ENCODE measurements at places on chromosomes 12 and 14.

GRCh38 chr12:4034921-4035320 is 161.7 kb upstream of the PARP11 start:
- no peak for DNase-seq

DNA sequence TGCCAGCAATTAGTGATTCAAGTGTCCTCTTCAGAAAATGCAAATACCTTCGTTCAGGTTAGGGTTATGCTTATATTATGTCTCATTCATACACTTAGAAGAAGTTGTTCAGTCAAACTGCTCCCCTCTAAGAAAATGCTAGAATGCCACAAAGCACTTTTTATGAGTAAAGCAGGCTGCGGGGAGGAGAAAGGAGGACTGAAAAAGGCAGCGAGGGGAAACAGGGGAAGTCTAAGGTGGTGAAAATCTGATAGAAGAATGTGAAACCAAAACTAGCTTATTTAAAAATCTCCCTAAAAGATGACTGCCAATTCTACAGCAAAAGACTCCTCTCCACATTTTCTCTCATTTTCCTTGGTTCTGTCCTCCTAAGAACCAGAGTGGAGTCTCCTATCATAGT is 70.1 kb downstream of the PRKD1 start:
- no peak for DNase-seq

GRCh38 chr14:55846826-55847446 is 266.9 kb downstream of the KTN1 start:
- no peak for DNase-seq

- no peak for DNase-seq
Measured at GRCh38 chr14:23439107-23439835, 3.8 kb upstream of the MYH7 start.

- DNase-seq, result peak; percentile 84
Measured at GRCh38 chr14:96796851-96797581, at the start of gene VRK1. TSS of gene VRK1 (plus strand) at chr14:96797382. CDS start at chr14:96833472, 36,090 bp downstream.

GRCh38 chr12:11805680-11806079 is 156.2 kb downstream of the ETV6 start:
- no peak for DNase-seq

DNA sequence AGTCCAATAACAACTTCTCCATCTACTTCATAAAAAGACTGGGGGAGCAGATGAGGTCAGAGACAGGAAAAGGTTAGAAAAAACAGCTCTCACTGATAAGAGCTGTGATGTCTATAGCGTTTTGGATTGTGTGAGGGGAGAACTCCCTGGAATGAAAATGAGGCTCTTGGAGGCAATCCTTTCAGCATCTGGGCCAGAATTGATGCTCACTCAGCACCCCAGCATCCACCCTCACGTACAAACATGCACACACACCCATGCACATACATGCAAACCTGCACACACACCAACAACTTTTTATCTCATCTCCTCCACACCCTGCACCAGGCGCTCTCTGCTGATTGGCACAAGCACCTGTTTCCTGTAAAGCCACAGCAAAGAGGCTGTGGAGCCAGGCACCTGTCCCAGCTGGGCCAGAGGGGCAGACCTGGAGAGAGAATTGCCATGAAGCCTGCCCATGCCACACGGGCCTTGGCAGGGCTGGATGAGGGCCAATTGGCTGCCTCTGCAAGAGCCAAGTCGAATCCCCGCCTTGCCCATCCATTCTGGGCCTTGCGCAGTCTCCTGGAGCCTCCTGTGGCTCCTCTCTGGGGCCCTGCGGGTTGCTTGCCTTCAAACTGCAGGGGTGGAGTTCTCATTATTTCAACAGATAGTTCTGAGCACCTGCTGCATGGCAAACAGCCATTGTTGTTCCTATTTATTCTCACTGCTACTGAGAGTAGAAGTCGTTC is 53.1 kb downstream of the SYNE3 start:
- no peak for DNase-seq

- no peak for DNase-seq
Measured at GRCh38 chr14:65277580-65278270, 134.8 kb upstream of the FUT8 start.

GRCh38 chr12:122382919-122383350 is 39.5 kb downstream of the CLIP1 start:
- DNase-seq, result no peak

- DNase-seq, result no peak
Measured at GRCh38 chr12:49825360-49825970, 2.7 kb downstream of the NCKAP5L start.

DNA sequence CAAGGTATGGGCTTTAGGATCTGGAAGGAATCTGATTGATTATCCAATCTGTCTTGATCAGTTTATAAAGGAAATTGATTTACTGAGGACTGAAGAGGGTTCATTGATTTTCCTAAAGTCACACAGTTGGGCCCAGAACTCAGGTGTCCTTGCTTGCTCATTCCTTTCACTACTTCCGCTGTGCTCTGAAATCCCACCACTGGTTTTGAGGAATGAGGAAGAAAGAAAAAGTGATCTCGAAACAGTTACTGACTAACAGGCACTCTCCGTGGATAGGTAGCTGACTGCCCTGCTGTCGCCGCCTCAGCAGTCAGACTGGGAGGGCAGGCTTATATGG is at the start of gene FITM1:
FITM1 (plus strand) TSS at position 280 of the 337 bp plus-strand sequence. CDS start 905 bp downstream, outside the sequence.
- DNase-seq, result no peak

GRCh38 chr14:89425931-89426330 is 8.9 kb upstream of the FOXN3 start:
- no peak for DNase-seq

GRCh38 chr14:93369713-93370266 is 22.8 kb downstream of the COX8C start:
- no peak for DNase-seq

GRCh38 chr12:32196250-32197198 is 89.9 kb downstream of the BICD1 start:
- no peak for DNase-seq

- DNase-seq, result no peak
Measured at GRCh38 chr12:94783862-94784261, 133.5 kb upstream of the TMCC3 start.

- DNase-seq, result no peak
Measured at GRCh38 chr14:102493585-102493984, 16.0 kb downstream of the ANKRD9 start.

DNA sequence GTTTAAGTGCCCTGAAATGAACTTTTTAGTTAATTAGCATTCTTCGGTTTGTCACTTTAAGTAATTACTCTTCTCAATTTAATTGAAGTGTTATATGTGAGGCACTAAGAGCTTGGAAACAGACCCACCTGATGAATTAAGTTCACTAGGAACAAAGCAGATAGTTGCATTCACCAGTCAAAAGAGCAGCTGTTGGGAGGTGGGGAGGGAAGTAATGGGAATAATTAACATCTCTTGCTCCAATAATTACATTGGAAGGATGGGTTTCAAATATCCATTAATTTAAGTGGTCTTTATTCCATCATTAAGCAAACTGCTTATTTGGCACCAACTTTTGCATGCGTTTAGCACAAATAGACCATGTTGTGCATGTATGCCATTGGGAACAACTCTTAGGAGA is 667.2 kb downstream of the GALC start:
- no peak for DNase-seq

- no peak for DNase-seq
Measured at GRCh38 chr14:81252278-81252677, 31.5 kb upstream of the GTF2A1 start.

GRCh38 chr12:109910969-109911348 is 10.9 kb downstream of the TCHP start:
- no peak for DNase-seq

GRCh38 chr14:100802766-100803165 is 23.2 kb upstream of the MEG3 start:
- no peak for DNase-seq

- DNase-seq, result no peak
Measured at GRCh38 chr14:105095236-105095805, 30.1 kb upstream of the GPR132 start.

- DNase-seq, result no peak
Measured at GRCh38 chr12:54929998-54930397, 54.6 kb downstream of the TESPA1 start.

DNA sequence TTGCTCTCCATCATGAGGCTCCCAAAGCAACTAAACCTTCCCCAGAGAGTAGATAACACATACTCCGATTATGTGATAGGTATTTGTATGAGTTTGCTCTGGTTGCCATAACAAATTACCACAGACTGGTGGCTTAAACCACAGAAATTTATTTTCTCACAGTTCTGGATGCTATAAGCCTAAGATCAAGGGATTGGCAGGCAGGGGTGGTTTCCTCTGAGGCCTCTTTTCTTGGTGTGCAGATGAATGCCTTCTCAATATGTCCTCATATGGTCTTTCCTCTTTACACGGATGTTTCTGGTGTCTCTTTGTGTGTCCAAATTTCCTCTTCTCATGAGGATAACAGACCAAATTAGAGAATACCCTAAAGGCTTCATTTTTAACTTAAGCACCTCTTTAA is 285.8 kb upstream of the GRIP1 start:
- no peak for DNase-seq

- DNase-seq, result no peak
Measured at GRCh38 chr14:80992580-80992979, 37.2 kb downstream of the TSHR start.

DNA sequence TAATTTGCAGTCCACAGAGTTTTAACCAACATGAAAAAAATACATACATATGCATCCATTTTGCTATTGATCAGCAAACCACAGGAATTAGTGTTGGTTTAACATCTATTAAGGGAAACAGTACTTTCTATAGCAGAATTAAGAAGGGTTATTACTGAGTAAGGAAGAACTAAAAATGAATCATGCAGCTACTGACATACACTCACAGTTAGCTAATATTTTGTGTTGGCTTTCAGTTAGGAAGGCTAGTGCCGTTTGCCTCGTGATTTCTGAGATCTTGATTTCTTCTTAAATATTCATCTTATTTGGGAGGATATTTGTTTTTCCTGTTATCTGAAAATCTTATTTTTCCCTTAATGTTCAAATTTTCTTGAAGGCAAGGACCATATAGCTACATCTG is 423.4 kb downstream of the NOVA1 start:
- DNase-seq, result no peak

DNA sequence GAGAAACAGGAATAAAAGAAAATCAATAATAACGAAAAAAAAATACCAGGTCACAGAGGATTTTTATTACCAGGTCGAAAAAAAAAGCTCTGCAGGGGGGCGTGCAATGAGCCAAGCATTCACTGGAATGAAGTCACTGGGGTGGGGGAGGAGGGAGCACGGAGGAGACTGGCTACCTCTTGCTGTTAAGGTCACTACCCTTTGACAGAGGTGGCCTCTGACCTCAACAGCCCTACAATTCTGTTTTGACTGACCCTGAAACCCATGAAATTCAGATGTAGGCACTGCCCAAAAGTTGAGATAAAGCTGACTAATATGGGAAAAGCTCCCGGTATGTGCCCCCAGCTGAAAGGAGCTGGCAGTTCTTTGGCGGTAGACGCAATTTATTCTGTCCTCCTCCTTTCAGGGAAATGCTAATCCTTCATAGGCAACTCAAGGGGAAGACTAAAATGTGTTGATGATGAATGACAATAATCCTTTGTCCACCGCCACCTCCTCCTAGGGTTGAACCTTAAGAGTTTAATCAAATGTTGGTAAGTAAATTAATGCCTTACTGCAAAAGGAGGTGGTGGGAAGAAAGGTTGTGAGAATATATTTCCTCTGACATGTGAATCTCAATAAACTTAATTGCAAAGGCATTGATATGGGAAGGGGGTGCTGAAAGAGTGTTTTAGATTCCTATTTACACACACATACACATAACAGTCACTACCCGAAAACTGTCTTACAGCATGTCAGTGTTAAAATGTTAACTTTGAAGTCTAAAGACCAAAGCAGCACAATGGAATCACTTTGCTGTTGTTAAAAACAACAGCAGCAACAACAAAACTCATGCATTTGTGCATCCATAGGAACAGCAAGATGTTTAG is 6.3 kb upstream of the RIC8B start:
- DNase-seq, result no peak

- DNase-seq, result no peak
Measured at GRCh38 chr12:32595251-32595650, 83.8 kb upstream of the DNM1L start.

- no peak for DNase-seq
Measured at GRCh38 chr12:6563448-6564050, 4.5 kb downstream of the NOP2 start.

DNA sequence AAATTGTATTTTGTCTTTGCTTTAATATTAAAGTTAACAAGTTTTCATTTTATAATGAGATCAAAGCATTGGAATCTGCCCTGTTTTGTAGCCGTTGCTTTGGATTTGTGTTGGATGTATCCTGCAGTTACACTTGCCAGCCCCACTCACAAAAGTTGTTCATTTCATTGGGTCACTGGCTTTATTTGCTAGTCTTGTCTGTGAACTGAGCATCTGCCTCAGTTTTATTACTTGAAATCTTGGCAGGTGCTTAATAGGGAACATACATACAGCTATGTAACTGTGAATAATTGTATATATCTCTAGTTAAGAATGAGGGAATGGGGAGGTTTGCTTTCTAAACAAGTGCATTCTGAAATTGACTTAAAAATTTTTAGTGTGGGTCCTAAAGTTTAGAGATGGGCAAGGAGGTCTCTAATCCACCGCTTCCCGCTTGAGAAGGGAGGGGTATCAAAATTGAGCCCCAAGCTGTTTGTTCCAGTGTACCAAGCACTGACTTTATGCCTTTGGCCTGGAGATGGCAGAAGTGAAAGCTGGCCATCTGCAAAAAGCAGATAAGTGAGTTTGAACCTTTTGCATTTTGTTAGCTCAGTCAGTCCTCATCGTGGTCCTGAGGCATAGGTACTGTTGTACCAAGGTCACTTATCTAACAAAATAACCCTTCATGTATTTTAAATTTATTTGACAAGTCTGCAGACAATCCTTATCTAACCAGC is 9.3 kb downstream of the EIF5 start:
- DNase-seq, result no peak

- DNase-seq, result no peak
Measured at GRCh38 chr12:111643427-111643826, 42.3 kb downstream of the BRAP start.
